ENCODE measurements at places on chromosomes 5 and 9.

- no peak for DNase-seq
These were observed 8.7 kb downstream of the SERINC5 start for GRCh38 chr5:80246995-80247729.

GRCh38 chr5:157511651-157512644, 51.9 kb downstream of the NIPAL4 start:
- no peak for DNase-seq

DNA sequence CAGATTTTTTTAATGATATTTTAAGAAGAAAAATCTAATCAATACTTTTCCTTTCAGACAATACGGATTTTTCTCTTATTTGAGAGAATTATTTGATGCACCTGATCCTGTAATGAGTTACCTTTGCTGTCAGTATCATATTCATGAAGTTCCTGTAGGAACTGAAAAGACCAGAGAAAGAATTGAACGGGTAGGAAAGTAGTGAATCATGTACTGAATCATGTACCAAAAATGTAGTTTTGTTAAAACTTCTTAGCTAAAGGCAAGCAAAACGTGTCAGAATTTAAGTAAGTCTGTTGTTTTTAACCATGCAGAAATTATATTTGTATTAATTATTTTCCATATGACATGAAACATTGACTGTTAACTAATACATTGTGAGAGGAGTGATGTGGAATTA, 56.6 kb downstream of the SMC5 start:
- no peak for DNase-seq

GRCh38 chr9:26247861-26248260, 569.6 kb upstream of the TUSC1 start:
- no peak for DNase-seq

DNA sequence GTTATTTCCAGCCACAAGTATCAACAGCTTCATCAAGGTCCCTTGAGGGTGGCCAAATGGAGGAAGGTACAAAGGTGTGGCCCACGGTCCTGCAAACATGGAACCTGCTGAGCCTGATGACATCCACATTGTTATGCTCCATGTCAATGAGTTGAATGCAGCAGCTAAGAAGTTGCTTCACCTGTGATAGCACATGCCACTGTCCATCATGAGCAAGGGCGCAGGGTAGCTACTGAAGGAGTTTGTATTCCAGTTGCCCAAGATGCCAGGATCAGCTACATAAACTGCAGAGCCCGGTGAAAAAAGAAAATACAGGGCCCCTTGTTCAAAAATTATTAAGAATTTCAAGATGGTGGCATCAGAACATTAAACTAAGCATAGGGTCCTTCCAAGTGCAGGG, 24.2 kb downstream of the LSM11 start:
- DNase-seq = no peak

DNA sequence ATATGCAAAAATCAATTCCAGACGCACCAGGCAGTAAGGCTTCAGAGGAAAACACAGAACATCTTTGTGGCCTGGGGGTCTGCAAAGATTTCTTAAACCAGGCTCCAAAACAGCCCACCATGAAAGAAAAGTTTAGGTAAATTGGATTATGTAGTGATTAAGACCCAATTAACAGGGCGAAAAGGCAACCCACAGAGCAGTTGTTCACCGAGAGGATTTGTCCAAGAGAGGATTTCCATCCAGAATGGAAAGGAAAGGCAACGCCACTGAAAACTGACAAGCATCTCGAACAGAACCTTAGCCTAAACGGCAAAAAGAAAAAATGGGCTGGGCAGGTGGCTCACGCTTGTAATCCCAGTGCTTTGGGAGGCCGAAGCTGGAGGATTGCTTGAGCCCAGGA, 37.4 kb downstream of the GLT6D1 start:
- no peak for DNase-seq

GRCh38 chr5:98588215-98588614, 185.2 kb upstream of the RGMB start:
- DNase-seq = no peak

DNA sequence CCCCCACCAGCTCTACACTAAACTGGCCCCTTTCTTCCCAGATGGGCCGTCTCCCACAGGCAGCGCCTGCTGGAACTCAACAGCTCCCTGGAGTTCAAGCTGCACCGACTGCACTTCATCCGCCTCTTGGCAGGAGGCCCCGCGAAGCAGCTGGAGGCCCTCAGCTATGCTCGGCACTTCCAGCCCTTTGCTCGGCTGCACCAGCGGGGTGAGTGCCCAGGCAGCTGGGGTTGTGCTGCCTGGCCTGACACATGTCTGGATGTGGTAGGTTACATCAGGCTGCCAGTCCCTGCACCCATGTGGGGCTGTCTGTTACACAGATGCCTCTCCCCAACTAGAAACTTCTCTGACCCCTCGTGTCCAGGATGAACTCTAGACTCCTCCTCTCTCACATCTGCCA, 9.8 kb downstream of the NHP2 start:
- DNase-seq = no peak

DNA sequence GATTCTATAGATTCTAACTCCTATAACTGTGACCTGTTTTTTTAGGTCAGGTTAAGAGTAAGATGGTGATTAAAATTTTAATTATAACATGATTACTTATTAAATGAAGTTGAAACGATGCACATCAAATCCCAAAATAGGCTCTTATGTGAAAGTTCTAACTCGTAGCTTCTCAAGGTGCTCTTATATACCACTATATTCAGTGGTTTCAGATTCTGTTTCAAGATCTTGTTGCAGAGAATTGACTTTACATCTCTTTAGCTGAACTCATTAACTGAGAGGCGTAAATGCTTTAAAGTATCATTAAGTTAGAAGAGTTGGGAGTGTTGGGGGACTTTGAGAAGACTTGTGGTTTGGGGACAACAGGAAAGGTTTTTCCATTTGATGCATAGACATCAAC, 1399.8 kb downstream of the PTPRD start:
- no peak for DNase-seq

DNA sequence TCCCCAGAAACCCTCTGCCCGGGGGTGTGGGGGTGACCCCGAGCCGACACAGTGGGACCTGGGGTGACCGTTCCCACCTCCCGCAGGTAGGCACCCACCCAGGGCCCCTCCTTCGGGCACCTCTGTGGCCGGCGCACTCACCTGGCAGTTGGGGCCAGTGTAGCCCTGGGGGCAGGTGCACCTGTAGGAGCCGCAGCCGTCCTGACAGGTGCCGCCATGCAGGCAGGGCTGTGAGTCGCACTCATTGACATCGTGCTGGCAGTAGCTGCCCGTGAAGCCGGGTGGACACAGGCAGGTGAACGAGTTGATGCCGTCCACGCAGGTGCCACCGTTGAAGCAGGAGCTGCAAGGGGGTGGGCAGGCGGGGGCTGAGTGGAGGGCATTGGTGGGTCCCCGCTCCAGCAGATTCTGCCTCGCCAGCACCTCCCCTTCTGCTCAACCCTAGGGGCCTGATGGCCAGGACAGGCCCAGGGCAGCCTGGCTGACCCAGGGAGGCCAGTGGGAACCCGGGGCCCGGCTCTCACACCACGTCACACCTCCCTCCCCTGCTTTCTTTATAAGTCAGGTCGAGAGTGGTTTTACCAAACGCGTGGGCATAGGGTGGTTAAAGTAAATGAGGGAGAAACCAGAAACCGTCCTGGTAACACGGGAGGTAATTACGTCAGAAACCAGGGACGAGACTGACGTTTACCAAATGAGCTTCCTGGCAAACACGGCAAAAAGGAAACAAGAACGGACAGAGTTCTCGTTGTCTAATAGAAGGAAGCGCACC, 26.1 kb upstream of the SEC16A start:
- no peak for DNase-seq

DNA sequence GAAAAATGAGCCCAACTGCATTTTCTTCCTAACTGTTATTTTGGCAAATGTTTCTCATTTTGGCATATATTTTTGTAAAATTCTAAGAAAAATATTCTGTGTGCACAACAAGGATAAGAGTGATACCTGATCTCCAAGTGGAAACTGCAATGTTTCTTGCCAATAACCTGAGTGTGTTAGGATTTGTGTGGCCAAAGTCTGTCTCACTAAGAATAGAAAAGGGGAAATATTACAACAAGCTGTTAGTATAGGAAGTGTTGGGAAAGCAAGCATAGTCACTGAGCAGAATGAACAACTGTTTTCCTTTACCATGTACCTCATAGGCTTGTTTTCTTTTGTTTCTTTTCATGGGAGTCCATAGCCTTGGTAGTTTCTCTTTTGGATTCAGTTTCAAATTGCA, 624.2 kb downstream of the MTRR start:
- no peak for DNase-seq

DNA sequence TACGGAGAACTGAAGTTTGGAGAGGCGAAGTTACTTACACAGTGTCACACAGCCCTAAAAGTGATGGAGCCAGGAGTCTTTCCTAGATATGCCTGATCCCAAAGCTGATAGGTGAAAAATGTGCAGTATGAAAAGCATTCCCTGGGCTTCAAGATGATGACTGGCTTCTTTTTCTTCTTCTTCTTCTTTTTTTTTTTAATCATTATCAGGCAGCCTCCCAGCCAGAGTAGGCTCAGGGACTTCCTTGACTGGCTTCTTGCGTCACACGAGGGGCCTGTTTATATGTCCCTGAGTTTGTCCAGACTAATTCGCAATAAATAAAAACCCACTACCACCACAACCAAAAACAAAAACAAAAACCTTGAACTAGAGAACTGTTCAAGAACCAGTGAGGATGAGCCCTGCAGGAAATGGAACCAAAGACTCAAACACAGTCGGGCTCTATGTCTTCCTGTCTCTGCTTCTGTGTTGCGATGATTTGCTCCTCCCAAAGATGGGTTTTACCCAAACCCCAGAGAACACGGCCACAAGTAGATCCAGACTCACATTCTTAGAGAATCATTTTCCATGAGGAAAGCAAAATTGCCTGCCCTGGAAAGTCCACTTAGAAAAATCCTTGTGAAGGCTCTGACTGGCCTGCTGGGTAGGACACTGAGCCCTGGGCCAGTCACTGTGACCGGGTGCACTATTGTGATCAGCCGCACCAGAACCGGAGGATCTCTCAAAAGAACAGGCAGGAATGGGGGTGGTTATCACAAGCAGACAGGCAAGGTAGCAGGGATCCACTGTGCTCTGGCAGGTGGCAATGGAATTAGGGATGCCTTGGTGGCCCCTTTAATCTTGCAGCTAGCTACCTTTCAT, 38.0 kb upstream of the ADAM19 start:
- no peak for DNase-seq

- no peak for DNase-seq
These were observed 387.8 kb downstream of the GADD45G start for GRCh38 chr9:89992326-89993198.

DNA sequence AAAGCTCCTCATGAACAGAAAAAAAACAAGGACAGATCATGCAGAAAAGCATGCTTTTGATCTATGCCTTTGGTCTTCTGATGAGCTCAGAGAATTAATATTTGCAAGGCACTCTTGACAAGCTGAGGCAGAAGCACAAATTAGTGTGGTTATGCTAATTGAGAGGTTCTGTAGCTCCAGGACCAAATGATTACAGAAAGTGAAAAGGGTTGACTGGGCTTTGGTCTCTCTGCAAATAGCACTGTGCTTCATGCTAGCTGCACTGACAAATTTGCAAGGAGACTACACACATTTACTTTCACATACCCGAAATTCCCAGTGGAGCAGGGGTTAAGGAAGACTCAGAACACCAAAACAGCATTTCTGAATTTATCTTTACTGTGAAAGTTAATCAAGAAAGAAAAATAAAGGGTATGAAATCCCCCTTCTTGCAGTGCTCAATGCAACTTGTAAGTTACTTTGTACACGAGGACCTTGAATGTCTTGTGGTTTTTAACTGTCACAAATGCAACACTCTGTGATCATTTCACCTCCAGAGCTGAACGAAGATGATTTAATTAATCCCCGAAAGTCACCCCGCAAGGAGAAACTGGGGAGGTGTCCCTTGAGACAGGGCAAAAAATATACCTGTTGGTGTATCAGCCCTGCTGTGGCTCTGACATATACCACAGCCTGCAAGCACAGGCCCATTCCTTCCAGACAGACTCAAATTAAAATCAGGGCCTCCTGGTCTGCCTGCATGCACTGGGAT, 11.9 kb downstream of the RAPGEF1 start:
- no peak for DNase-seq

DNA sequence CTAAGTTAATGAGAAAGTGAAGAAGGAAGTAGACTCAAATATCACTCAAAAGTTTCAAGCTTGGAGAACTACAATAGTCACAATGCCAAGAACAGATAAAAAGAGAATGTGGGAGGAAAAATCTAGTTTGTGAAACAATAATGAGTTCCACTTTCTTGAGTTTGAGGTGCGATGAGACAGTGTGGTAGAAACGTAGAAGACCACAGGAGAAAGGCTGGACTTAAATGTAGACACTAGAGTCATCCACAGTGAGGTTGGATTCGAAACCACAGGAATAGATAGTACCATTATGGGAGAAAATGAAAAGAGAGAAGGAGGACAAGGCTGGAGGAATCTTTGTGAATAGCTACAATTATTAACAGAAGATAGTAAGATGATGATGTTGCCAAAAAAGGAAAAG, 141.1 kb upstream of the LRRTM2 start:
- no peak for DNase-seq

- DNase-seq = no peak
These were observed 1.7 kb upstream of the TOPORS start for GRCh38 chr9:32554107-32554506.

- no peak for DNase-seq
These were observed 49.4 kb upstream of the CDH9 start for GRCh38 chr5:27087747-27088146.

- no peak for DNase-seq
These were observed 19.0 kb upstream of the N4BP3 start for GRCh38 chr5:178094345-178094744.

DNA sequence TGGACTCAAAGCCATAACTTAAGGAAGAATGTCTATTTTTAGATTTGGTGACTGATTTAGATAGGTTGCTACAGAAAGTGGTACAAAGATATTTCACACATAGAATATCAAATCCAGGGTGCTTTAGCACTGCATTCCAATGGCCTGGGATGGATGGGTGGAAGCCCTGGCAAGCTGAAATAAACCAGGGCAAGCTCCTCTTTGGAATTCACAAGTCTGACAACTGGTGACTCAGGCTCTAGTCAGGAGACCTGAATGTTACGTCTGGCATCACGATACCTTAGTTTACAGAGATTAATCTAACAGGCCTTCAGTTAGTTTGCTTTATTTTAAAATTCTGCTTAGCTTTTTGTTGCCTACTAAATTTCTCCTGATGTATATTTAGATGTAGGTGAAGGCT, 144.0 kb downstream of the TMC1 start:
- DNase-seq = no peak

DNA sequence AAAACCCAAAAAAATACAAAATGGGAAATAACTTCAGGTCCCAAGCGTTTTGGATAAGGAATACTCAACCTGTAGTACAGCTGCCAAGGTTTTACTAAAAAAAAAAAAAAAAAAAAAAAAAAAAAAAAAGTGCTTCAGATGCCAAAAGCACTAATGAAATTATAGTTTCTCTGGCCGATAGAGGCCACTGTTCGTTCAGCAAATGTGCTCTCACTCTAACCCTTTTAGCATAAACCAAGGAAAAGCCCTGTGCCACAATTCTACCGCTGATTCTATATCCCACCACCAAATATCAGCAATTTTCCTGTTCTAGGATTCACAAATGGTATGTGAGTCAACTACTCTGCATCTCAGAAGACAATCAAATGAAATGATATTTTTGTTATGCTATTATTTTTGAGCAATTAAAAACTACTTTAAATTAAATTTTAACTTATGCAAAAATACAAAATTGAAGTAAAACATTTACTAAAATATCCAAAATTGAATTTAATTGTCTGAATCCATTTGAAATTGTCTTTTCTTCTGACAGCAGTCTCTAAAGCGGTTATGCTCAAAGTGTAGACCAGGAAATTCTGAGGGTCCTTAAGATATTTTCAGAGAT, 79.8 kb downstream of the RICTOR start:
- no peak for DNase-seq

GRCh38 chr5:73230264-73231245, 57.6 kb downstream of the TMEM174 start:
- no peak for DNase-seq
